CD14-positive monocyte (primary cell): ENCODE measurements at places on chromosomes 6 and 20. TPM values are rescaled to one million over a fixed set of nuclear protein-coding genes. Genes with fewer than 3 reads are reported as not detected.

The FRK gene
- polyA plus RNA-seq = not detected

DNA sequence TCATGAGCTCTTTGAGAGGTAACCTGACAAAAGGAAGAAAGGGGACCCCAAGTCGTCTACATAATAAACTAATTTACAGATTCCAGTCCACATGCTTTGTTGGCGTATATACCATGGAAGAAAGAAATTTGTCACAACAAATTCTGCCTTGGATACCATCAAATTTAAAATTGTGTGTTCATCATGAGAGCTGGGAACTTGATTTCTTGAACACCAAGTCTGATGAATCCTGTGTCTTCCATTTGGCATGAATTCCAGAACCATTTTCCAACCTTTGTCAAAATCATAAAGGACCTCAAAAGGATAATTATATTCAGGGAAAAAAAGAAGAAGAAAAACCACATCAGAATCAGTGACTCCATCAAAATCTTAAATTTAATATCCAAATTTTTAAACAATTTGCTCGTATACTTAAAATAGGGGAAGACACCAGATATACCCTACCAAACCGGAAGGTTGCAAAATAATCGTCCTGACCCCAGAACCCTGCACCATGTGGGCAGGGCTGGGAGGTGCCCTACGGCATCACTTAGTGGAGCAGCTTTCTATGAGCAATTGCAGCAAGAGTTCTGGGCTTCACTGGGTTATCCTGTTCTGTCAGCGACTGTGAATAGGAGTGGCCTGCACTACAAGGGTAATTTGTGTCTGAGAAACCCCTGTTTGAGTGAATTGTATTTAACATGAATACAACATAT lies 74.1 kb upstream of the INSM1 start:
- no peak for DNase-seq

- no peak for DNase-seq
These were observed 124.4 kb upstream of the KCNK16 start for GRCh38 chr6:39446909-39447308.

GRCh38 chr20:47783828-47784598 lies 1.3 kb downstream of the SULF2 start:
- DNase-seq = no peak
